ENCODE measurements at places on chromosomes 1 and 21.

DNA sequence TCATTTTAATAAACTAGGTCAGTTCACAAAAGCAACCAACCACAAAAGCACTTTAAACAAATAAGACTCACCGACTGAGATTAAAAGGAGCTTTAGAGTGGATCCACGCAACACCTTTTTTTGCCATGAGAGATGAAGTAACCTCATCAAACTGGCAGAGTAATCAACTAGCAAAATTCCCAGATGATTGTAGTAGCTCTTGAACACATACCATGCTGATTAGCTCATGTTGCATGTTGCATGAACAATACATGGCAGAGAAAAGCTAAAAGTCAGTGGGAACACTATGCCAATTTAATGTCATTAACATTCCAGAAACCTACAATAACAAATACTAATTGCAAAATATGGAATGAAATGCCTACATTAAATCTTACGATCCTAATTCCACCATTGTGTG lies 4.1 kb downstream of the WARS2 start:
- DNase-seq: no peak

DNA sequence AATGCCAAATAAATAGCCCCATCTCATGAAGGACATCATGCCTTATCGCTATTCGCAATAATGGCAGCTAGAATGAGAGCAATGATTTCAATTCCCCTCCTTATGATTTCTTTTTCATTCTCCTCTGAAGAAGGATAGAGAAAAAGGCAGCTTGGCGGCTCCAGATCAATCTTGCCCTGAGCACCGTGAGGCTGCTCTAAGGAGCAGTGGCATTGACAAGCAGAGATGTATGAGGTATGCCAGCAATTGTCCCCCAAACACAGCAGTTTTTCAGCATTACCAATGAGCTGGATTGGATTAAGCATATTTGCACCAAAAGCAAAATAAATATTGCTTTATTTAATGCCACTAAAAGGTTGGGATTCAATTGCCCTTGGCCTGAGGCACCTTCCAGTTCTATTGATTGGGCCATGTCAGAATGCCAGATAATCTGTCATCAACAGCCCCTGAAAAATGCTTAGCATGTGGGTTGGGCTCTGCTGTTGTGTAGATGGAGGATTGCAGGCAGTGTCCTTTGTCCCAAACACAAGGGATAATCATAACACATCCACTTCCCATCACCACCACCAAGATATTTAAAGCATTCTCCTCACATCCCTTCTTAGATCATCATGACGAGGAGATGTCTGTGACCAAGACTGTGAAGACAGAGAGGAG lies 135.7 kb downstream of the BEND5 start:
- no peak for DNase-seq

- no peak for DNase-seq
These were observed 206.1 kb upstream of the GALNT2 start for GRCh38 chr1:229860926-229861325.

- peak; percentile 34 for DNase-seq
These were observed 45.7 kb downstream of the PCNT start for GRCh38 chr21:46369520-46370235.

GRCh38 chr1:204692325-204692840 lies 6.8 kb upstream of the LRRN2 start:
- DNase-seq: no peak

- no peak for DNase-seq
These were observed 80.9 kb upstream of the CDC42BPA start for GRCh38 chr1:227399152-227399730.

DNA sequence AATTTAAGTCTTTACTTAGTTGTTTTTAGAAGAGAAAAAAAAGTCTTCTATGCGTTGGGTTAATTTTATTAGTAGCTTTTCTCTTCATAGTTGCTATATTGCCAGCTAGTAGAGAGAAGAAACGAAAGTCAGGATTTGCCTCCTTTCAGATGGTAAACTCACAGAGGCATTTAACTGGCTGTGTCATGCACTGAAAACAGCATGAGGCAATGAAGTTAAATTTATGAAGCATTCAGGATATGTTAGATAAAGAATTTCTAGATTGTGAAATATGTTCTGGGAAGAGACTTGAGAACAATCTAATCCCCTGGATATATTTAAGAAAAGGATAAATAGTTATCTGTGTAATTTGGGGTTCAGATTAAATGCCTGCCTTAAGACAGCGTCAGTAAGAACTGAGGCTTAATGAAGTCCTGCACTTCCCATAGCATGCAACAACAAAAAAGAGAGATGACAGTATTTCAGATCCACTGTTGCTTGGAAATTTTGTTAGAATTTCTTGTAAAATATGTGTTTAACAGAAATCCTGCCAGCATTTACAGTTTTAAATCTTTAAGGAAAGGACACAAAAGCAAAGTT lies 1.7 kb downstream of the ANGPTL1 start:
- no peak for DNase-seq

DNA sequence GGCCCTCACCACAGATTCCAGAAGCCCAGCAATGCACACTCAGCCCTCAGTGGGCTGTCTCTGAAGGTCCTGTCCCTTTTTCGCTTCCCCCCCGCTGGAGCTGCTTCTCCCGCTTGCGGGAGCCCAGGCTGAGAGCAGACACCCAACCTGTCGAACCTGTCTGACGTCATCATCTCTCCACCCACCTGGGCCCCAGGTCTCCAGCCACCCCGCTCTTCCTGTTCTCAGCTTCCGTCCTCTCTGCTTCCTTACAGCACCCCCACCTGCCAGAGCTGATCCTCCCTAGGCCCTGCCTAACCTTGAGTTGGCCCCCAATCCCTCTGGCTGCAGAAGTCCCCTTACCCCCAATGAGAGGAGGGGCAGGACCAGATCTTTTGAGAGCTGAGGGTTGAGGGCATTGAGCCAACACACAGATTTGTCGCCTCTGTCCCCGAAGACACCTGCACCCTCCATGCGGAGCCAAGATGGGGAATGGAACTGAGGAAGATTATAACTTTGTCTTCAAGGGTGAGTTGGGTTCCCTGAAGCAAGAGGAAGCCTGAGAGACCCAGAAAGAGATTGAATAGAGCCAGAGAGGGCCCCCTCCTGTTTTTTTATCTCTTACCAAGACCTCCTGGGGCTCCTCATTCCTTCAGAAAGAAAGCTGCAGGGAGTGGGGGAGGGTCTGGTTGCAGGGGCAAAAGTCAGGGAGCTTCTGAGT lies at the start of gene RAB25:
TSS of gene RAB25 (plus strand) at position 224 of the 700 bp plus-strand sequence. CDS start at position 465, 241 bp downstream.
- DNase-seq: no peak

DNA sequence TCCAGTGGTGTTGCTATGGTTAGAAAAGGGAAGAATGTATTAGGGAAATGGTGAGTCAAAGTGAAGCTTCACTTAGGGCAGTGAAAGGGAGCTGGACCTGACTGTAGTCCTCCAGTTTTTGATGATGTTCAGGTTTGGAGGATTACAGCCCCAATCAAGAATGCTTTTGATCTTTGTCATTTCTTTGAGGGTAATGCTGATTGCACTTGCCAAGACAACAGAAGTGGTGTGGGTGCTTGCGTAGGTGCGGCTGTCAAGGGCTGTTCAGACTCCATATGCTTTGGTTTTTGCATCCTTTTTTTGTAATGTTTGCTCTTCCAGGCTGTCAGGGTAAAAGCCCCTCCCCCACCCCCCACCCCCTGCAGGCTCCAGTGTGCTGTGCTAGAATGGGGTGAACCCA lies 38.9 kb downstream of the HHAT start:
- DNase-seq: no peak

- DNase-seq: no peak
These were observed 81.2 kb upstream of the RALGPS2 start for GRCh38 chr1:178643831-178644230.

DNA sequence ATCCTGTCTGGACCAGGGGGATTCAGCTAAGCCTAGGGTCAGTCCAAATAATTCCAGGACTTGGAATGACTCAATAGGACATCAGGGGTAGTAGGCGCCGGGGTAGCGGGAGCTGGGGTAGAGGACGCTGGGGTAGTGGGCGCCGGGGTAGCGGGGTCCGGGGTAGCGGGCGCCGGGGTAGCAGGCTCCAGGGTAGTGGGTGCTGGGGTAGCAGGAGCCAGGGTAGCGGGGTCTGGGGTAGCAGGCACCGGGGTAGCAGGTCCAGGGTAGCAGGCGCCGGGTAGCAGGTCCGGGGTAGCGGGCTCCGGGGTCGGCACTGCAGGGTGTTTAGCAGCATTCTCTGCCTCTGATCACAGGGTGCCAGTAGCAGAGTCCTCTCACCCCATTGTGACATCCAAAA lies 248.9 kb downstream of the KCNJ6 start:
- no peak for DNase-seq

DNA sequence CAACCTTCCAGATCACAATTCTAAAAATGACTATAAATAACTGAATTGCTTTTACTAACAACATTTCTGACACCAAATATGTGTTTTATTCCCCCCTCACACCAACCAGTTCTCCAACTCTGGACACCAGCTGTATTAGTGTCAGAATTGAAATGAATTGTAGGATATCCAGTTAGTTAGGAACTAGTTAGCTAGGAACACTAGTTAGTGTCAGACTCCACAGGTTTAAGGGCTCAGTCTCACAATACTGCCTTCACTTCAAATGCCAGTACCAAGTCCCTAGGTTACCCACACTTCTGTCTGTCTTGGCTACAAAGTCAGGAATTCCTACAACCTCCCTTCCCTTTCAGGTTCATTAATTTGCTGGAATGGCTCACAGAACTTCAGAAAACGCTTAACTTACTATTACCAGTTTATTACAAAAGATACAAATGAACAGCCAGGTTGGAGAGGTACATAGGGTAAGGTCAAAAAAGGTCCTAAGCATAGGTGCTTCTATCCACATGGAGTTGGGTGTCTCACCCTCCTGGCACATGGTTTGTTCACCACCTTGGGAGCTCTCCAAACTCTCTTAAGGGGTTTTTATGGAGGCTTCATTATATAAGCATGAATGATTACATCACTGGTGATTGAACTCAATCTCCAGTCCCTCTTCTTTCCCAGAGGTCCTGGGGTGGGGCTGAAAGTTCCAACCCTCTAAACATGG lies 4.2 kb downstream of the STXBP3 start:
- DNase-seq: no peak

- no peak for DNase-seq
These were observed 274.0 kb upstream of the TMPRSS15 start for GRCh38 chr21:18677632-18678031.

GRCh38 chr1:222970040-222970439 lies 155.2 kb downstream of the DISP1 start:
- DNase-seq: no peak

DNA sequence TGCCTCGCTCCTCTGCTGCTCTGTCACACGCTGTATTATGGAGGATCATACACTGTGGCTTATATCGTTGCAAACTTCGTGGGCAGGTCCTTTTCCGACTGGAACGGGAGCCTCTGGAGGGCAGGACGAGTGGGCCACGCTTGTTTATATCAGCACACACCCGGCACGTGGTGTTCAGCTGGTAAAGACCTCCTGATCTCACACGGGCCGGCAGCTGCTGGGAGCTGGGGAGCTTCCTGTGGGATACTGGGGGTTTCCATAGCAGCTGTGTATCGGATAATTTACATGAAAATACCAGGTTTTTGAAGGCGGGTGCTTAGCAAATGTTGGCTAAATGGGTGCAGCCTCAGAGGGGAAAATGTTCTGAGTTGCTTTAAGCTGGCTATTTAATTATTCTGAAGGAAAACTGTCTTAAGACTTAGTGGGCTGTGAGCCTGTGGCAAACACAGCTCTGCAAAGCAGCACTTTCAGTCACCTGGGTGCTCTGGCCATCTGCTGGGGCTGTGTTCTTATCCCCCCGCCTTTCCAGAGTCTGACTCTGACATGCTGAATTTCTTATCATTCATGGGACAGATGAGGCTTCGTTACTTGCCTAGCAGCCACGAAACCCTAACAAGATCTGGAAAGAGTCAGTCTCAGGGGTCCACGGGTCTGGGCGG lies 103.6 kb upstream of the GCLM start:
- DNase-seq: no peak

DNA sequence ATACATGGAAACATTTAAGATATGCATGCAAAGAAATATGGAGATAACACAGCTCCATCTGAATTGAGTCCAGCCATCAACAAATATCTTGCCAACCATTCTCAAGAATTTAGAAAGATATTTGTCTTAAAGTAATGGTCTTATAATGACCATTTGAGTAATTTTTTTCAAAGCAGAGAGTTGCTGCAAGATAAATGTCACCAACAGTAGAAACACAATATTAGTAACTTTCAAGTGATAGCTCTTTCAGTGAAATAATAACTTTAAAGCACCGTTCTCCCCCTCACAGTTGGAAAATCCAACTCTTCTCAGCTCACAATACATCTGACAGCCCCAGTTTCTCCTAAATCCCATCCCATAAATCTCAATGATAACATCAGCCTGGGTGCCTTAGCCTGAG lies 481.0 kb upstream of the ADAMTS5 start:
- DNase-seq: no peak

GRCh38 chr1:193543259-193543658 lies 356.8 kb upstream of the B3GALT2 start:
- no peak for DNase-seq

DNA sequence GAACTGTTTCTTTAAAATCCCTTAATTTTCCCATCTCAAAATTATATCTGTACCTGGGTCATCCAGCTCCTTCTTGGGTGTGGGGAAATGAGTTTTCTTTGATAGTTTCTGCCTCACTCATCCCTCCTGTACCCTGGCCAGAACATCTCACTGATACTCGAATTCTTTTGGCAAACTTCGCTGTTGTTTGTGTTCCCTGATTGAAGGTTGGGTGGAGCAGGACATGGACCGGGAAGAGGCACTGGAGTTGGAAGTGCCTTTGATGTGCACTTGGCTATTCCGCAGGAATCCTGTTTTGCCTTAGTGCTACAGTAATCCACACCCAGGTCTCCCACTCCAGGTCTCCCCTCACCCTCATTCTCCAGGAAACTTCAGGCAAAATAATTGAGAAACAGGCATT lies 11.2 kb downstream of the MINDY1 start:
- no peak for DNase-seq

DNA sequence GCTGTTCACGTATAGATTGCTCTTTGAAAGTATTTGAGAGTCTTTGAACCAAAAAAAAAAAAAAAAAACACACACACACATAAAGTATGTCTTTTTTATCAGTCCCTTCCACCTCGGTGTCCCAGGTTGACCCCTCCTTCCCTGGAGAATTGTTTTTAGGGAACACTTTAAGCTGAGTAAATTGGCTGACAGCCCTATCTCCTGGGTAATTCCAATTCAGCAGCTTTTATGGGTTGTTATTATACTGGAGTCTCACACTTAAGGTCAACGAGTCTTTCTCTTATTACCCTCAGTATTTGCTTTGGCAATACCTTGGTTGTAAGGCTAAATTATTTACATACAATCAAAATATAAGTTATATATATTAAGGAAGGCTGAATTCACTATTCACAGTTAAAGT lies 69.4 kb downstream of the SLC30A10 start:
- no peak for DNase-seq

- no peak for DNase-seq
These were observed 123.3 kb upstream of the EDN2 start for GRCh38 chr1:41607808-41608207.
